ENCODE measurements at places on chromosomes 13 and 19.

GRCh38 chr13:113170511-113170910 lies 12.1 kb downstream of the PROZ start:
- DNase-seq = no peak

GRCh38 chr19:2675892-2676291 lies 26.6 kb downstream of the GNG7 start:
- peak; percentile 61 for DNase-seq

GRCh38 chr19:16462757-16463250 lies 9.0 kb downstream of the EPS15L1 start:
- DNase-seq = no peak

- no peak for DNase-seq
Observed at GRCh38 chr13:113105032-113105920, at the start of gene F7. Gene F7 (plus strand): TSS chr13:113105791. CDS start chr13:113105842, 51 bp downstream.

DNA sequence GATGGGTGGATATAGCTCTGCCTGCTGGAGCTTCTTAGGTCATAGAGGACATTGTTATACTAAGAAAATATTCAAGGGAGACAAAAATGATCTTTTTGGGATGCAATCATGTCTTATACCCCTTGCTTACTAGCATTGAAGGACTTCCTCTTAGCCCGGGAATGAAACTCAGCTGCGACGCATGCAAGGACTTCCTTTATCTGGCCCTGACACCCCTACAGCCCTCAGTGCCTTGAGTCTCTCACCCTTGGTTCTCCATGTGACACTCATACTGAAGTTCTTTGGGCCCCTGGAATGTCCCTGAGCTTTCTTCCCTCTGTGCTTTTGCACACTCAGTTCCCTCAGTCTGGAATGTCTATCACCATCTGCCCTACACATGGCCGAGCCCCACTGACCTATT lies 72.5 kb upstream of the MTIF3 start:
- DNase-seq = no peak

GRCh38 chr13:33543631-33544265 lies 258.2 kb upstream of the STARD13 start:
- no peak for DNase-seq

- no peak for DNase-seq
Observed at GRCh38 chr13:108527844-108528243, 101.6 kb upstream of the MYO16 start.

DNA sequence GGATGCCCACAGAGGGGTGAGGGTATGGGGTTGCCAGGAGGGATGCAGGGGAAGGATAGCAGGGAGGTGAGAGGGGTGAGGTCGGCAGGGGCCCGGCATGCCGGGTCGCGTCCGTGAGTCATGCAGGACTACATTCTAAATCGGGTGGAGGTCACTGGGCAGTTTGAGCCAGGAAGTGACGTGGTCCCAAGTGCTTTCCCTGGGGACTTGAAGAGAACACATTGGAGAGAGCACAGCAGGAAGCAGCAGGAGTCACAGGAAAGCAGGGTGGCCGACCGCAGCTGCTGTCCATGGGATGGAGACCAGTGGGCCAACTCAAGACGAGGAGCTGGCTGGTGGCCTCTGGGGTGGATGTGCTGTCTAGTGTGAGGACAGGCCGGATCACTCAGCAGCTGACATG lies 92.0 kb upstream of the WASF3 start:
- DNase-seq = no peak

GRCh38 chr13:78241278-78241919 lies 322.8 kb upstream of the EDNRB start:
- no peak for DNase-seq

Data from Right ventricle myocardium superior (tissue), 1 donor.